ENCODE measurements at places on chromosomes 1 and 21. TPM values are rescaled to one million over a fixed set of nuclear protein-coding genes. Genes with fewer than 3 reads are reported as not detected.

The CD34 gene
- 0.09 TPM for total RNA-seq

The AGBL4 gene
- total RNA-seq = not detected

The PIK3R3 gene
- 0.93 TPM for total RNA-seq

GRCh38 chr1:225697428-225697827, 44.5 kb upstream of the ENAH start:
- H3K27ac ChIP-seq = no peak overlapping the region
- H3K27me3 ChIP-seq = no peaks in the 10 kb centered on the region
- H3K4me3 ChIP-seq = no peak overlapping the region
- no peaks in the 10 kb centered on the region for H3K4me1 ChIP-seq
- no peak for DNase-seq
